ENCODE measurements at places on chromosomes 3 and 15. TPM values are rescaled to one million over a fixed set of nuclear protein-coding genes. Genes with fewer than 3 reads are reported as not detected.

HGD gene
- 72.0 TPM for total RNA-seq

CKMT1B gene
- total RNA-seq = 14.5 TPM

C3orf80 gene
- 0.63 TPM for total RNA-seq

SPTBN5 gene
- 1.2 TPM for total RNA-seq

MUC20 gene
- 42.6 TPM for total RNA-seq

All from kidney (tissue), 22 donors.